A549 treated with GW870086 at 1 μM for 4 hours (cell line): ENCODE measurements at places on chromosomes 5 and 9. TPM values are rescaled to one million over a fixed set of nuclear protein-coding genes. Genes with fewer than 3 reads are reported as not detected.

Gene SPATA31D4
- not detected in 5 replicates for total RNA-seq

Gene CCDC107
- 24.0 to 31.8 TPM (median 31.0 TPM) in 5 replicates for total RNA-seq

Gene ZNF483
- 0.40 to 0.98 TPM (median 0.54 TPM) in 5 replicates for total RNA-seq

Gene DND1
- total RNA-seq, result 0.37 to 0.97 TPM (median 0.64 TPM) in 5 replicates

Gene LCN15
- total RNA-seq, result not detected in 5 replicates

Gene PCDHB3
- 0.05 TPM in 1 of 5 replicates, not detected in the others for total RNA-seq

Gene CDH10
- 0.09 to 0.20 TPM (median 0.13 TPM) in 5 replicates for total RNA-seq

Gene CLK4
- 7.1 to 9.7 TPM (median 7.6 TPM) in 5 replicates for total RNA-seq

Gene PTBP3
- 22.4 to 40.5 TPM (median 32.7 TPM) in 5 replicates for total RNA-seq

Gene TAF1L
- 0.02 TPM in 1 of 5 replicates, not detected in the others for total RNA-seq

Gene BHMT
- 0.13 TPM in 1 of 5 replicates, not detected in the others for total RNA-seq

Gene CARTPT
- total RNA-seq, result not detected in 5 replicates

Gene FAM219A
- total RNA-seq, result 14.8 to 18.2 TPM (median 17.1 TPM) in 5 replicates
